ENCODE measurements at places on chromosomes 11 and 22.
A peak's percentile ranks its signal among the peaks of the same experiment; 100 is the strongest.

- DNase-seq, result no peak
Measured at GRCh38 chr11:36364551-36365325, 68.7 kb downstream of the PRR5L start.

- peak; percentile 10 for DNase-seq
Measured at GRCh38 chr11:38019072-38019775, 1421.2 kb upstream of the RAG2 start.

DNA sequence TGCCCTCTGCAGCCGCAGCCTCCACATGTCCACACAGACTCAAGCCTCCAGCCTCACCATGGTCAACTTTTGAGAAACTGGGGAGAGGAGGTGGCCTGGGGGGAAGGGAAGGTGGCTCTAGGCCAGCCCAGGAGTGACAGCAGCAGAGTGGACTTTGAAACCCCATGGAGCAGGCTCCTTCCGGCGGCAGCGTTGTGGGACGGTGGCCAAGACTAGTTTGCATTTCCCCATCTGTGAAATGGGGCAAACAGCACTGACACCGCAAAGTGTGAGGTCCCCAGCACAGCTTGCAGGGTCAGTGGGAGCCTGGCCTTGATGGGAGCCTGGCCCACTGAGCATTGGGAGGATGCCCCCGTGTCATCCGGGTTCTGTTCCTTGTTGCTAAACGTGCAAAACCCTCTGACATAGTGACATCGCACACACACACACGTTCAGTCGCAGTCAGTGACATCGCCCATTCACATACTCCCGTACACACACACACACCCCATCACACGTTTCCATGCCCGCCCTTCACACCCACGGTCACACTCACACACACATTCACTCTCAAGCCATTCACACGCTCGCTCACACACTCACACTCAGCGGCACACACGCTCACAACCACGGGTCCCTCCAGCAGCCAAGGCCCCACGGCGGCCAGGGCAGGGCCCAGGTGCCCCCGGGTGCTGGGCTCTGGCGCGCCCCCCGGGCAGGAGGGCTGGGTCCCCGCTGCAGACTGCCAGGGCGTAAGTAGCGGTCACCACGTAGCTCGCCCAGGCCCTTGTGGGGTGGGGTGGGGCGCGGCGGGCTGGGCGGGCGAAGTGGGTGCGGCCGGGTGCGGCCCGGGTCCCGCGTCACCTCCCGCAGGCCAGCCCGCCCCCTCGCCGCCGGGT lies 585 bp downstream of the CYB5R3 start:
- DNase-seq, result no peak

- no peak for DNase-seq
Measured at GRCh38 chr11:75589051-75589450, 27.0 kb downstream of the SERPINH1 start.

DNA sequence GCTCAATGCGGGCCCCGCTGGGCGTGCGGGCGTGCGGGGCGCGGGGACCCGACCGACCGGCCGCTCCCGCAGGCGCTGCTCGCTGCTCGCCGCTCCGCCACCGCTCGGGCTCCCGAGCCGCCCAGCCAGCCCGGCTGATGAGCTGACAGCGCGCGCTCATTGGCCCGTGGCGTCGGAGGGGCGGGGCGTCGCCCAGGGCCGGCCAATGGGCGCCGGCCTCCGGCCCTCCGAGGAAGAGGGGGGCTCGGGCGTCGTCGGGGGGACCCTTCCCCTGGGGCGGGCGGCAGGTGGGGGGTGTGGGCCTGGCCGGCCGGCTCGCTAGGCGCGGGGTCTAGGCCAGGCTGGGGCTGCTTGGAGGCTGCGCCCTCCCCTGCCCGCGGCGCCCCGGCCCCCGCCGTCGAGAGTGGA lies at the start of gene SCUBE1:
SCUBE1 (minus strand) TSS at position 111 of the 408 bp plus-strand sequence. CDS start 111 bp downstream, outside the sequence.
- peak; percentile 79 for DNase-seq

- DNase-seq, result no peak
Measured at GRCh38 chr11:86365546-86365945, 9.1 kb upstream of the CCDC81 start.

GRCh38 chr22:43136255-43136654 lies 6.9 kb downstream of the MCAT start:
- DNase-seq, result peak; percentile 63

DNA sequence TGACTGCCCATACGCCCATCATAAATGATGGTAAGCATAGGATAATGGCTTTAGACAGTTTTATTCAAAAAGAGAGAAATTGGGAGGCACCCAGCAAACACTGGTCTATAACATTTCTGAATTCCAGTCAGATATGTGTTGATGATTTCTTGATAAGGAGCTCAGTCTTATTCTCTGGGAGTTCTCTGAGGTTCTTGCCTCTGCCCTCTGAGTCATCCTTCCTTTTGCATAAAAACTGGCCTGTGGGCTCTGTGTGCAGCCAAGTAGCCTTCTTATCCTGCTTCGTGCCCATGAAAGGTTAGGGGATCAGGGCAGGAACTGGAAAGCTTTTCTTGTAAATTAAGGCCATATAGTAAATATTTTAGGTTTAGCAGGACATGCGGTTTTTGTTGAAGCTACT lies 48.9 kb downstream of the FAR1 start:
- no peak for DNase-seq

GRCh38 chr11:130123414-130124040 lies 36.1 kb upstream of the ST14 start:
- DNase-seq, result no peak

- DNase-seq, result peak; percentile 70
Measured at GRCh38 chr11:79472819-79473529, 32.1 kb upstream of the TENM4 start.

- DNase-seq, result peak; percentile 34
Measured at GRCh38 chr11:111047374-111047773, 198.2 kb upstream of the POU2AF2 start.

All from WTC11 (cell line).